CD4-positive, alpha-beta T cell treated with Interleukin-17A for 1 hour (primary cell): ENCODE measurements at places on chromosomes 3 and 15.

GRCh38 chr3:100103558-100104441 is 10.5 kb downstream of the FILIP1L start:
- no peak for DNase-seq

GRCh38 chr3:114155370-114155821 is 23.5 kb downstream of the DRD3 start:
- peak; percentile 27 for DNase-seq

DNA sequence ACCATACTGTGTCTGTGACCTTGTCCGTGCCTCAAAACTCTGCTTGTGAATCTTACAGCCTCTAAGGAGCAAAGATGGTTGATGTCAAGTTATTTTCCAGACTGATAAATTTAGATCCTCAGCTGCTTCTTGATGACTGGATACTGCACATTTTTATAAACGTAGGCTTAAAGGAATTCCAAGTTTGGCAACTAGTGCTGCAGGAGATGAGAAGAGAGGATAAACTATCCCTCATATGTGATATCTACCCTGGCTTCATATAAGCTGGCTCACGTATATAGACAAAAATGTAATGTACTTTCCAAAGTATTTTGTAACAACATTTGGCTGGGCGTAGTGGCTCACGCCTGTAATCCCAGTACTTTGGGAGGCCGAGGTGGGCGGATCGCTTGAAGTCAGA is 89.6 kb downstream of the GMPS start:
- no peak for DNase-seq

GRCh38 chr3:9778143-9779074 is 8.7 kb upstream of the CAMK1 start:
- DNase-seq = no peak

DNA sequence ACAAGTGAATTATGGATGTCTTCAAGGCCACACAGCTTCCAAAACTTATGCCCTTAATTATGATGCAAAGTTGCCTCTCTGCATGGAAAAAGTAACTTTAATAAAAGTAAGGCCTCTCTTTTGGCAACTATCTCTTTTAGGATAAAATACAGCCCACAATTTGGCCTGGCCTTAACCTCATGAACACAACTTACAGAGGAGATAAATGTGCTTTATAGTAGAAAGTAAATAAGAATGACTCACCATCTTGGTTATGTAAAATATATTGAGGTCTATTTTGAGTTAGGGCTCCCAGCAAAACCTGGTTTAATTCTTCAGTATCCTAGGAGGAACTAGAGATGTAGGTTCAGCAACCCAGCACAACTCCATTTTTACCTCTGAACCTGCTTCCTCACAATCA is 164.0 kb downstream of the ROBO2 start:
- no peak for DNase-seq

- no peak for DNase-seq
These were observed 10.8 kb upstream of the SNRPA1 start for GRCh38 chr15:101305820-101306255.
